ENCODE measurements at places on chromosomes 5 and 9.

GRCh38 chr9:137030538-137031527 lies 1.1 kb downstream of the FUT7 start:
- no peak for DNase-seq

DNA sequence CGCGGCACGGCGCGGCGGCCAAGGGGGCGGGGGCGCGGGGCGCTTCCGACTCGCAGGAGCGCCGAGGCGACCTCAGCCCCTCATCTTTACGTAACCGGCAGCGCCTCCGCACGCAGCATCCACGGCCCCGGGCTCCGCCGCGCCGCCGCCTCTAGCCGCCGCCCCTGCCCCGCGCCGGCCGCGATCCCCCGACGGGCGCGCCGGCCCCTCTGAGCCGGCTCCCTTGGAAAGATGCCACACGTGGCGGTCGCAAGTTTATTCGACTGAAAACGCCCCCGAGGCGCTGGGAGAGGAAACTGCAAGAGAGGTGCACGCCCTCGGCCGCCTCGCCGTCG lies 1.0 kb downstream of the KLF9 start:
- DNase-seq, result no peak

DNA sequence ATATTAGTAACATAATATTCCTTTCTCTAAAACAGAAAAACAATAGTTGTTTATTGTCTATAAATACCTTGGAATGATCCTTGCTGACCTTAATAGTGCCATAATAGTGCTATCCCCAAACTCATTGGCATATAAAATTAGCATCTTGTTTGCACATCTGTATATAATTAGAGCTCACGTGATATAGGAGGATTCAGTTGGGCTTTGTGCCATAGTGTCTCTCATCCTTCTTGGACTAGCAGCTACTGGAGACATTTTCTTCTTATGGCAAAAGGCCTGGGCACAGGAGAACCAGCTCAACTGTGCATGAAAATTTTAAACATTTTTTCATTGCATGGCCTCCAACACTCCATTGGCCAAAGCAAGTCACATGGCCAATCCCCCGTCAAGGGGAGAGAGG lies 342.5 kb downstream of the SPATA31D1 start:
- peak; percentile 47 for DNase-seq

DNA sequence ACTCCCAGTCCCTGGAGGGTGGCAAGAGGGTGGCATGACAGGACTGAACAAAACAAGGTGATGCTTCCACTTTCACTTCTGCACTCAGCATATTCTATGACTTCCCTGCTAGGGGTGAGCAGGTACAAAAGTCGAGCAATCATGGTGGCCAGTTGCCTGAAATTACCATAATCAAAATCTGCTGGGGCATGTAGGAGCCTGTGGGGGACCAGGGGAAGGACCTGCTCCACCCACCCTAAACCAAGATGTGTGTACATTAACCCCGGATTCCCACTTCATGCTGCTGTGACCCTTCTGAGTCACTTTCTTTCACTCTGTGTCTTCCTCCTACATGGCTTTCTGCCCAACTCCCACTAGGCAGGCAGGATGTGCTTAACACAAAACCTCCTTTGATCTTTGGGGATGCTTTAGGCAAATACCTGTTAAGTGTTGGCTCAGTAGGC lies 73.3 kb upstream of the PHF24 start:
- no peak for DNase-seq

GRCh38 chr9:107368696-107369095 lies 85.6 kb downstream of the RAD23B start:
- no peak for DNase-seq

DNA sequence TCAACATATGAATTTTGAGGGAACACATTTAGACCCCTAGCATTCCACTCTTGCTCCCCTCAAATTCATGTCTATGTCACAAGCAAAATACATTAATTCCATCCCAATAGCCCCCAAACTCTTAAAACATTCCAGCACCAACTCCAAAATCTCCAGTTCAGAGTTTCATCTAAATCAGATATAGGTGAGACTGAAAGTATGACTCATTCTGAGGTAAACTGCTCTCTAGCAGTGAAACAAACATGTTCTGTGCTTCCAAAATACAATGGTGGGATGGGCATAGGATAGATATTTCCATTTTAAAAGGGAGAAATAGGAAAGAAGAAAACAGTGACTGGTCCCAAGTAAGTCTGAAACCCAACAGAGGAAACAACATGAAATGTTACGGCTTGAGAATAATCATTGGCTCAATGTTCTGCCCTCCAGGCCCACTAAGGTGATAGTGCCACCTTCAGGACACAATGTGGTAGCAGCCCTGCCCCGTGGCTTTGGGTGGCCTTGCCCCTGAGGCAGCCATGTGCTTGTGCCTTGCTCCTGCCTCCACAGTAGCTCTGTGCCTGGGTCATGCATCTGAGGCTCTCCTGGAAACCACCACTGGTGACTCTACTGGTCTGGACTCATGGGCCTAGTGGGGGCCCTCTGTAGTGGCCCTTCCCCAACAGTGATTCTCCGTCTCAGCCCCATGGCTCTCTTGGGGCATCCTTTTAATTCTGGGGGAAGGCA lies 36.4 kb upstream of the IPPK start:
- DNase-seq, result peak; percentile 33

GRCh38 chr5:39283231-39283818 lies 64.0 kb upstream of the FYB1 start:
- DNase-seq, result peak; percentile 75

- DNase-seq, result peak; percentile 36
These were observed at the start of gene SUSD3 for GRCh38 chr9:93058355-93059010. SUSD3 (plus strand) TSS chr9:93058701; CDS start chr9:93058743, 42 bp downstream.

- no peak for DNase-seq
These were observed 42.8 kb upstream of the LHFPL2 start for GRCh38 chr5:78691084-78691960.

DNA sequence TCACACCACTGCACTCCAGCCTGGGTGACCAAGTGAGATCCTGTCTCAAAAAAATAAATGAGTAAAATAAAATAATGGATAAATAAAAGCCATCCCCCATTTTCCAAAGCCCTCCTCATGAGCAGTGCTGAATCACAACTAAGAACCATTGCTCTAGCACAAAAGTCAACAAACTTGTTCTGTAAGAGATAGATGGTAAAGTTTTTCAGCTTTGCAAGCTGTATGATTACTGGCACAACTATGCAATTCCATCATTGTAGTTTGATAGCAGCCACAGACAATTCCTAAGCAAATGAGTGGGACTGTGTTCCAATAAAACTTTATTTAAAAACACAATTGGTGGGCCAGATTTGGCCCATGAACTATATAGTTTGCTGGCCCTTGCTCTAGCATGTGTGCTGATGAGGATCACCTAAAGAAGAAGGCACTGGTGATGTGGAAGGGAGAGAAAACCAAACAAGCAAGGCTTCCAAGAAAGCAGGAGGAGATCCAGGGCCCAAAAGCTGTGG lies 64.6 kb downstream of the NEURL1B start:
- DNase-seq, result peak; percentile 23

GRCh38 chr9:117407436-117408022 lies 7.3 kb downstream of the ASTN2 start:
- no peak for DNase-seq

DNA sequence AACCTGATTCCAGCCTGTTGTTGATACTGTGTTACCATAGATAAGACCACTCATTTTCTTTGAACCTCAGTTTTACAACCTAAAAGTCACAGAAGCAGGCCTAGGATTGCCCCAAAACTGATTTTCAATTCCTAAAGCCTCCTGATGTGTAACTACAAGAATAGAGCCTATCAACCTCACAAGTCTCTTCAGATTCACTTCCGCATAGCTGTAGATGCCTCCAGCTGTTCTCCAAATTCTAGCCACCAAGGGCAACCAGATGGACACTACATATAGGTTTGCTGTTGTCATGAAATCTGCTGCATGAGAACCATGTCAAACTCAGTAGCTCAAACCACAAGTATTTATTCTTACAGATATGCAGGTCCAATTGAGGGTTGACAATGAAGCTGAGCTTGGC lies 143.5 kb downstream of the SPATA31D1 start:
- no peak for DNase-seq

- no peak for DNase-seq
These were observed 13.8 kb upstream of the LHFPL2 start for GRCh38 chr5:78662323-78662722.

DNA sequence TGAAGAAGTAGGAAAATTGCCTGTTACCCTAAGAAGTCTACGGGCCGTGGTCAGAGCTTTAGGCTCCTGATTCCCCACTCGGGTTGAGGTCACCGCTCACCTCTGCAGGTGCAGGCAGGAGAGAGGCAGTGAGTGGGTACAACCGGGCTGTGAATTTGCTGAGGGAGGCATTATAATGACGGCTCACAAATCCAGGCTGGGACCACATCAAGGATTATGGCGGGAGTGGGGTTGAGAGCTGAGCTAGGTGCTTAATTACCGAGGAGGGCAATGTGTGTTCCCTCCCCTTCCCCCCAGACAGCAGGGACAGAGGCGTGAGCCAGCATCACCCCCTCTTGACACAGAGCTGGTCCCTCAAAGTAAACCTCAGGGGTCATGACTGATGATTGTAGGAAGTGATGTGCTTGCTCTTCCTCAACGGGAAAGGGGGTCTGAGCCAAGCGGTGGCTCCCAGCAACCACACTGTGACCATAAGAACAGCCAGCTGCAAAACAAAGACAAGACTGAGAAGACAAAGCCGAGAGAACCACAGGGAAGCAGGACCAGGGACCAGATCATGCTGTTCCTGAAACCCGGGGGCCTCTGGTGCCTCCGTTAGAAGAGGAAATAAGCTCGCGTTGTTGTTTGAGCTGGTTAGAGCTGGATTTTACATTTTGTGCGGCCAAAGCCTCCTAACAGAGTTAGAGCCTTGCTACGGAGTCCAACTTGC lies 77.7 kb downstream of the OLFM1 start:
- no peak for DNase-seq

DNA sequence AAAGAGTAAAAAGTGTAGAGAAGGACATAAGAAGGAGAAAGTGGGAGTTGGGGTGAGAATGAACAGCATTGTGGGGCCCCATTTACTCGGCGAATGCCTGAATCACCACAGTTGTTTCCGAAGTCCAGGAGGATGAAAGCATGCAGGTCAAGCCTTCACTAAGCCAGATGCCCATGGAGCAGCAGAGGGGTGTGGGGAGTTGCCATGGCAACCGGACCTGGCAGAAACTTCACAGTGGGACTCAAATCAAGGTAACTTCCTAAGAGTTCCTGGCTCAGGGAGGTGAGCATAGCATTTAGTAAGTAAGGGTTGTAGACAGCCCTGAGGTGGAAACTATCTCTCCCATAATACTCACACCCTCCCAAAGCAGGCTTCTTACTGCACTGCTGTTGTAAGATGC lies 357.1 kb downstream of the TRIM32 start:
- DNase-seq, result no peak

DNA sequence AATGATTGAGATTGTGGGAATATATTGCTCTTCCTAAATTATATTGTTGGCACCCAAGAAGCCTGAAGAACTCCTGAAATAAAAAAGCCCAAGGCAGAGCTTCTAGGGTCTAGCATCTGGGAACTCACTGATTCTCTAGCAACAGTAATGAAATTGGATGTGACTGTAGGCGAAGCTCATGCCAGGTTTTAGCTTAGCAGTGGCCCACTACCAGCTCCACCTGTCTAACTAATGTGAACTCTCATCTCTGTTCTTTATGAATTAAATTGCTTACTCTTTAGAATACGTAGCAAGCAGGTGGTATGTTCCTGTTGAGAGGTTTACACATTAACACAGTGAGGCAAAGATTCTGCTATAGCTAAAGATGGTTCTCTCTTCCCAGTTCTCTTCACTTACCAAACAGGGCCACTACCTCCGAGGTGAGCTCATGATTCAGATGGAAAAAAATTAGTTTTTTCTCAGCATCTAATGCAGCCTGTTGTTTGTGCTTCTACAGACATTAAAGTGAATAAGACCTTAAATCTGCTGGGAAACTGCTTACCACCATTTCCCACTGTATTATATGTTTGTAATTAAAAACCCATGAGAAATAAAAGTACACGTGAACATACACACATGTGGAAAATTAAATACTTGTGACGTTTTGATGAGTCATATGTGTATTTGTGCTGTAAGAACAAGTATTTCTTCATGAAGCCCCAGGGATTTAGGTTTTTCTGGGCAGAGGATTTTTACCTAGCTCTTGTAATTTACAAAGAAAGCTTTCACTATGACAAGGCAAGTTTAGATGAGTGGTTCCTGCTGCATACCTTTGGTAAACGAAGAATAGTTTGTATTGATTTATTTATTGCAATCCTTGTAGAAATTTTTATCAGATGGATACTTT lies 360.1 kb downstream of the KDM4C start:
- peak; percentile 93 for DNase-seq

- DNase-seq, result no peak
These were observed 26.6 kb downstream of the ERAP2 start for GRCh38 chr5:96902876-96903275.

- DNase-seq, result no peak
These were observed 147.3 kb downstream of the CACNA1B start for GRCh38 chr9:138024831-138025291.

DNA sequence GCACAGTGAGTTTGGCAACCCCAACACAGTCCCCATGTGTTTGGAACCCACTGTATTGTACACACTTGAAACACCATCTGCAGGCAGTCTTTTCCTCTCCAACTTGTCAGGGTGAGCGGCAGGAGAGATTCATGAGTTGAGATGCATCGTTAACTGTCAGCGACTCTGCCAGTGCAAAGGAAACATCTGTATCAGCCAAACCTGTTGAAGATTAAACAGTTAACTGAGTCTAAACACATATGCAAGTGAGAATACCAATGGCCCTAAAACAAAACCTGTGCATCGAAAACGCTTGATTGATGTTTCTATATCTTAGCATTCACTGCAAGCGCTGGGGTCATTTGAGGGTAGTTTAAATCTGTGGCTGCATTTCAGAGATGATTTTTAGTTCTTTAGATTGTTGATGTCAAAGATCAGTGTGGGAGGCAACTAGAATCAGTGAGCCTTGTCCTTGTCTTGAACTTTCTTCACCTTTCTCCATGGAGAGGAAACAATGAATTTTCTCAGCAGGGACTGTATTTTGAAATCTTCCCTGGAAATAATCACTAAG lies 41.3 kb upstream of the PAM start:
- DNase-seq, result peak; percentile 22

DNA sequence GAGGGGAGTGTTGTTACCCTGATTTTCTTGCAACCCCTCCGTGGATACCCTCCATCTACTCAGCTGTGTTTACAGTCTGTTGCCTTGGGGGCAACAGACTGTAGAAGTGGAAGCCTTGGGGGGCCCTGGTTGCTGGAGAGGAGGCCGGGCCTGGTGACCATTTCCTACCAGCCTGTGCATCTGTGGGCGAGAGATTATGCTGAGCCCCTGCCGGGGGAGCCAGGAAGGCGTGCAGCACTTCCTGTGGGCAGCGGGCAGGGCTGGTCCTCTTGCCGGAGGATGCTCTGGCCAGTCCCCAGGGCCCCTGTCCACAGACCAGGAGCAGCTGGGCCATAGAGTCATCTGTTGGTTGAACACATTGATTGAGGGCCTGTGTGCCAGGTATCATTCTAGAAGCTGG lies 11.1 kb downstream of the ERGIC1 start:
- no peak for DNase-seq

DNA sequence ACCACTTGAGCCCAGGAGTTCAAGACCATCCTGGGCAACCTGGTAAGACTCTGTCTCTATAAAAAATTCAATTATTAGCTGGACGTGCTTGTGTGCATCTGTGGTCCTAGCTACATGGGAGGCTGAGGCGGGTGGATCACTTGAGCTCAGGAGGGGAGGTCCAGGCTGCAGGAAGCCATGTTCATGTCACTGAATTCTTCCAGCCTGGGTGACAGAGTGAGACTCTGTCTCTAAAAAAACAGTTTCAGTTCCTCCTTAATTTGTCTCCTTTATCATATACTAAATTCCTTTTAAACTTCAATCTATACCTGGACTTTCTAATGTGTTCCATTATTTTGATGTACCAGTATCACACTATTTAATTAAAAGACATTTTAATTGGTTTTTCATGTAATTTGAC lies 422.2 kb upstream of the TLE4 start:
- DNase-seq, result no peak
